ENCODE measurements at places on chromosomes 11 and 22. TPM values are rescaled to one million over a fixed set of nuclear protein-coding genes. Genes with fewer than 3 reads are reported as not detected.
A peak's percentile ranks its signal among the peaks of the same experiment; 100 is the strongest.

Gene IFITM1
- 544 TPM for total RNA-seq

GRCh38 chr11:108307751-108308150 is 84.9 kb downstream of the ATM start:
- no peaks in the 10 kb centered on the region for H3K27me3 ChIP-seq
- DNase-seq = no peak
- no peak overlapping the region for H3K4me3 ChIP-seq

- peak overlapping the region; percentile 96 for H3K27ac ChIP-seq
- H3K36me3 ChIP-seq = peaks cover 22% of the 10 kb centered on the region
- peaks cover 51% of the 10 kb centered on the region for H3K27me3 ChIP-seq
- H3K4me3 ChIP-seq = peak overlapping the region; percentile 43
- peak; percentile 66 for DNase-seq
These were observed 14.7 kb upstream of the MFRP start for GRCh38 chr11:119361056-119361787.

Gene C1QTNF4
- 9.5 TPM for total RNA-seq

Gene P2RY6
- total RNA-seq = 0.16 TPM

- H3K4me3 ChIP-seq = no peak overlapping the region
- peak; percentile 76 for DNase-seq
- H3K36me3 ChIP-seq = no peaks in the 10 kb centered on the region
- no peak overlapping the region for H3K27ac ChIP-seq
- H3K4me1 ChIP-seq = no peaks in the 10 kb centered on the region
These were observed 7.3 kb downstream of the CABP7 start for GRCh38 chr22:29727131-29727523.

GRCh38 chr11:123255909-123256308 is 60.9 kb upstream of the CLMP start:
- peaks cover 32% of the 10 kb centered on the region for H3K27me3 ChIP-seq
- peaks cover 23% of the 10 kb centered on the region for H3K36me3 ChIP-seq
- H3K27ac ChIP-seq = no peak overlapping the region
- DNase-seq = peak; percentile 25
- H3K4me3 ChIP-seq = no peak overlapping the region

DNA sequence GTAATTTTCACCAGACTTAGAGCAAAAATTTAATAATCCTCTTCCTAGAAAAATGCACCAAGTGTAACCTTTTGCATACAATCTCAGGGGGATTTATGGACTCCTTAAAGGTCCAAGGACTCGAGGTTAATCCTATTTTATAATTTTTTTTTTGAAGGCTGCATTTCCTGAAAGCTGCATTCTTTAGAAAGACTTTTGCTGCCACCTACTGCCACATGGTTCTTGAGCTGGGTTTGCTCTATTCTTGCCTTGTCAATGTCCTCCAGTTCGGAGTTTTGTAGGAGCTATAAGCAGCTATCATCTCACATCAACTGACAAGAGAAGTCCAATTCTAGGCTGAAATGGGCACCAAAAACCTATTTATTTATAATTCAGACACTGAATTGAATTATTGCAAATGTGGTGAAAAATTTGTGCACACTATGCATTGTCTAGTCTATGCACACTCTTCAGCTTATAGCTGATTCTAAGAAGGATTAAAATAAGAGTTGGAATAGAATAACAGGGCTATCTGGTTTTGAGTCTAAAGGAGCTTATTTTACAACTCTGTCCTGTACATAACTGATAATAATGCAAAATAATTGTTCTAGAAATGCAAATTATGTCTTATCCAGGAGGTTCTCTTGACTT is 31.3 kb downstream of the TRAF6 start:
- H3K27me3 ChIP-seq = peaks cover 9% of the 10 kb centered on the region
- DNase-seq = no peak
- H3K4me1 ChIP-seq = no peaks in the 10 kb centered on the region

GRCh38 chr11:123800036-123800435 is 6.1 kb downstream of the OR6M1 start:
- H3K27ac ChIP-seq = no peak overlapping the region
- peaks cover 11% of the 10 kb centered on the region for H3K36me3 ChIP-seq
- DNase-seq = no peak
- H3K4me1 ChIP-seq = peaks cover 31% of the 10 kb centered on the region
- no peak overlapping the region for H3K4me3 ChIP-seq
- peaks cover 2% of the 10 kb centered on the region for H3K27me3 ChIP-seq

DNA sequence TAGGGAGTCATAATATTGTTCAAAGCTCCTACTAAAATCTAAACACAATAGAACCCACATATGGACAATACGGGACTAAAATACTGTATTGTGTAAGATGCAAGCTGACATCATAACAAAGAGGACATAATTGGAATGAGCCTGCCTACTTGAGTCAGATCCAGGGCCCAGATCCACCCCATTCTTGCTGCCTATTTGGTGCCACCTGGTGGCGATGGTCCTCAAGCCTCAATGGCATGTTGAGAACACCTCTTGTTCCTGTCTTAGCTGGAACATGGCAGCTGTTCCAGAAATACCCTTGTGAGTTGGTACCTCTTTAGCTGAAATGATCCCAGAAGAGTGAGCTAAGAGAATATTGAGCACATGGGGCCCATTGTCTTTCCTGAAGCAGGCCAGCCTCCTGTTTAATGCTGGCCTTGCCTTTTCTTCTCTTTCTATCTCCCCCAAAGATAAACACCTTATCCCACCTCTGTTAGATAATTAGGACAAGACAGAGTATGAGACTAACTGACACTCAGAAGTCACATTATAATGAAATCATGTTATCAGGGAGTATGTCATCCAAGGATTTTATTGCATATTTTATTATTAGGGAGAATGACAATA is 680.9 kb upstream of the ANO5 start:
- peak; percentile 88 for DNase-seq
- H3K4me1 ChIP-seq = no peaks in the 10 kb centered on the region
- no peaks in the 10 kb centered on the region for H3K27me3 ChIP-seq
- no peaks in the 10 kb centered on the region for H3K36me3 ChIP-seq
- no peak overlapping the region for H3K4me3 ChIP-seq

DNA sequence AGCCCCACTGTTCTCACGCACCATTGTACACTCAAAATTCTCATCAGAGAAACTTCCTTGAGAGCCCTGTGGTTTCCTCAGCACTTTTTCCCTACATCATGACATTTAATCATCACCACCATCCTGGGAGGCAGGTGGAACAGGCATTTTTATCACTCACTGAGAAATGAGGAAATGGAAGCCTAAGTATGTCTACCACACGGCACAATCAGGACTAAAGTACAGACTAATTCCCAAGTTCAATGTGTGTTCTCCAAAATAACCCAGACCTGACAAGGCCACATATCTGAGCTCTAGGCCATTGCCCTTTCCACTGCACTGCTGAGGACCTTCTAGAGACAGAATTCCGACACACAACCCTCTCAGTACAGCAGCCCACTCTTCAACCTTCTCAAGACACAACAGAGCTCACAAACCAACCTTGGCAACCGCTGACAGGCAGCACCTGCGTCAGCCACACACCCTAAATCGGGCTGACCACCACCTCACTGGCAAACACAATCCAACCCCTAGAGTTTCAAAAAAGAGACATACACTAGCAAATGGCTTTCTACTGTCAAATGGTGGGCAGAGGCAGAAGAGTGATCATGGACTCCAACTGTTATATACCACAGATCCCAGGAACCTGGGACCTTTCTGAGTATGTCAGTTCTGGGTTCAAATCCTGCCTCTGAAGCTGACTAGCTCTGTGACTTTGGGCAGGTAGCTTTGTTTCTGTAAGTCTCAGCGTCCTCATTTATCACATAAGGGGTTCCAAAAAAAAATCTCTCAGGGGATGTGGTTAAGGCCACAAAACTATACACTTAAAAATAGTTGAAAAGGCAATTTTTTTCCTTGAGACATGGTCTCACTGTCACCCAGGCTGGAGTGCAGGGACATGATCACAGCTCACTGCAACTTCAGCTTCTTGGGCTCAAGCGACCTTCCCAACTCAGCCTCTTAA is 16.3 kb downstream of the SMCO4 start:
- peaks cover 14% of the 10 kb centered on the region for H3K36me3 ChIP-seq
- no peak overlapping the region for H3K4me3 ChIP-seq

- peak overlapping the region; percentile 79 for H3K27ac ChIP-seq
- peaks cover 39% of the 10 kb centered on the region for H3K36me3 ChIP-seq
- no peak overlapping the region for H3K4me3 ChIP-seq
- no peaks in the 10 kb centered on the region for H3K4me1 ChIP-seq
- no peaks in the 10 kb centered on the region for H3K27me3 ChIP-seq
- DNase-seq = no peak
These were observed 28.0 kb downstream of the CHID1 start for GRCh38 chr11:882596-882995.

Gene LDHAL6A
- total RNA-seq = not detected

- no peak overlapping the region for H3K4me3 ChIP-seq
- peaks cover 7% of the 10 kb centered on the region for H3K27me3 ChIP-seq
These were observed 383.1 kb upstream of the CADM1 start for GRCh38 chr11:115887316-115887715.

- H3K4me3 ChIP-seq = no peak overlapping the region
- DNase-seq = no peak
- peaks cover 11% of the 10 kb centered on the region for H3K27me3 ChIP-seq
- H3K4me1 ChIP-seq = peaks cover 10% of the 10 kb centered on the region
- H3K27ac ChIP-seq = peak overlapping the region; percentile 21
- peaks cover 8% of the 10 kb centered on the region for H3K36me3 ChIP-seq
These were observed 4.6 kb downstream of the CARD10 start for GRCh38 chr22:37514526-37515051.

GRCh38 chr22:49937758-49938564 is 19.5 kb downstream of the CRELD2 start:
- H3K4me1 ChIP-seq = peaks cover 4% of the 10 kb centered on the region

DNA sequence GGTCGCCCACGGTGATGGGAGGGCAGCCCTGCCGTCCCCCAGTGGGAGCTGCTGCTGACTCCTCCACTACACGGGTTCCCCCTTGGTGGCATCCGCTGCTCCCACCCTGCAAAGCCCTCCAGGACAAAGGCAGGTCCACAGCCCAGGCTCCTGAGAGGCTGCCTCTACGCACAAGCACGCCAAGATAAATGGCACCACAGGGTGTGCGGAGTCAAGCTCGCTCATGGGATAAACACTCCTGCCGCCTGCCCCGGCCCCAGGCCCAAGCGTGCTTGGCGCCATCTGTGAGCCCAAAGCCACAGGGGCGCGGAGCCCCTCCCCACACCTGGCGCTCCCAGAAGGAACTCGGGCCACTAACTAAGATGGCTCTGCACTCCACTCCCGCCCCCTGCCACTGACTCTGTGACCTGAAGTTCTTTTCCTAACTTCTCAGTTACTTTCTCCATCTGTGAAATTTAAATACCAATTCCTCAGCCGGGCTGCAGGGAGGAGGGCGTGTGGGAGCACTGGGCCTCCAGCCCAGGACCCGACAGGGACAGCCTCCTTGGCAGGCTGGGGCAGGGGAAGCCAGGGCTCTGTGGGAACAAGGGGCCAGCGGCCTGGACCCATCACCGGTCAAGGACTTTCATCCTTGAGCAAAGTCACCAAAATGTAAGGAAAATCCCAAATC is 14.9 kb downstream of the EHD1 start:
- peaks cover 17% of the 10 kb centered on the region for H3K4me1 ChIP-seq
- H3K36me3 ChIP-seq = no peaks in the 10 kb centered on the region
- H3K27ac ChIP-seq = peak overlapping the region; percentile 65
- H3K4me3 ChIP-seq = no peak overlapping the region
- no peak for DNase-seq

DNA sequence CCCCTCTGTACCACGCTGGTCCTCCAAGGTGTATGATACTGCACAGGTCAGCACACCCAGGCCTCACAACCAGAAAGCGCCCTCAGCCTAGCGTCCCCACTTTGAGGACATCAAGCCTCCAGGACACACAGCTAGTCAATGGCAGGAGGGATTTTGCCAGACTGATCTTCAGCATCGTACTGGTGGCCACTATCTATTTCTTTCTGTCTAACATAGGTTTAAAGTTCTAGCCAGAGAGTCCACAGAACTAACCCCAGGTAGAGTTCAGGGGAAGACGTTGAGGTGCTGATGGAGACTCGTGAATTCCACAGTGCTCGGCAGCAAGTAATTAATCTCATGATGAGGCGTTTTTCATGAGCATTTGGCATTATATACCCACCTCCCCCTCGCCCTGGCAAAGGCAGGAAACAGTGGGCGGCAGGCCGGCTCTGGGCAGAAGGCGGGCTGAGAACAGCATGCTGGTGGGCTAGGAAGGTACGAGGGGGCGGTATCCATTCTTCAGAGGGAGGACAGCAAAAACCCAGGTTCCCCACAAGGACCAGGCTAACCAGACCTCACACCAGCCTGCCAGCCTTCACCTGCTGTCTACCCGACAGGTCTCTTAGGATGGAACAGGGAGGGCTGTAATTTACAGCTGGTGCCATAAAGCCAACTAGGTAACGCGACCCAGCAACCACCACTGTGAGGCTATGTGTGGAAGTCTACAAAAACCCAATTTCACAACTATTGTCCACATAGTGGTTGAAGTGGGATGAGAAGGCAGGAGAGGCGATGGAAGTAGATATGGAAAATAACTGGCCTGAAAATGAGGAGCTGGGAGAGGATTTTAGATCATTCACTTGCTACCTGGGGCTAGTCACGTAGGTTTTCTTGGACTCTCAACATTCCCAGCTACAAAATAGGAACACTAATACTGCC is 18.5 kb downstream of the MYH9 start:
- no peak for DNase-seq
- peaks cover 6% of the 10 kb centered on the region for H3K36me3 ChIP-seq
- peak overlapping the region; percentile 99 for H3K27ac ChIP-seq
- no peaks in the 10 kb centered on the region for H3K27me3 ChIP-seq
- peak overlapping the region; percentile 22 for H3K4me3 ChIP-seq

- H3K27ac ChIP-seq = peak overlapping the region; percentile 28
- peaks cover 49% of the 10 kb centered on the region for H3K4me1 ChIP-seq
- H3K36me3 ChIP-seq = no peaks in the 10 kb centered on the region
These were observed 16.8 kb downstream of the FZD4 start for GRCh38 chr11:86938203-86938899.

Gene DNAJC4
- 27.1 TPM for total RNA-seq

Gene TIGD3
- 1.9 TPM for total RNA-seq

Gene WEE1
- 91.3 TPM for total RNA-seq

- H3K27me3 ChIP-seq = no peaks in the 10 kb centered on the region
- no peaks in the 10 kb centered on the region for H3K36me3 ChIP-seq
- 0 out of 2 replicates have a peak overlapping the region, but pooled peaks have one; percentile 12 for H3K27ac ChIP-seq
These were observed 8.3 kb downstream of the GAL3ST1 start for GRCh38 chr22:30566125-30566524.

DNA sequence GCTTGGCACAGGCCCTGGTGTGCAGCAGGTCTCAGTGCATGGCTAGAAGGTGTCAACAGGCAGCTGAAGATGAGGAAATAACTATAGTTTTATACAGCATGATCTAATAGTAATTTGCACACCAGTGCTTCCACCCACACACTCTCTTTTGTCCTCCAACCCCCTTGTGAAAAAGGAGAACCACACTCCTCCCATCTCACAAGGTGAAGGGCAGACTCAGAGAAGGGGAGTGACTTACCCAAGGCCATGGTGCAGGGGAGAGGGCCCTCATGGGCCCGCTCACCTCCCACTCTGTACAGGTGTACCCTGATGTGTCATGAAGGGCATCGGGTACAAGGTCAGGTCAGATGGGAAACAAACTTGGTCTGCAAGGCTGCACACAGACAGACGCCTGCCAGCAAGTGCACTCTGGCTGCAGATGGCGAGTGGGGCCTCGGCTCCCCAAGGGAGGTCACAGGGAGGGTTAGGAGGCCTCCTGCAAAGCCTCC is 53.4 kb downstream of the DGCR2 start:
- H3K4me3 ChIP-seq = no peak overlapping the region
- peaks cover 43% of the 10 kb centered on the region for H3K36me3 ChIP-seq
- no peaks in the 10 kb centered on the region for H3K4me1 ChIP-seq
- H3K27ac ChIP-seq = peak overlapping the region; percentile 63

- peak within 1 kb of the TSS; percentile 89 for H3K4me3 ChIP-seq
- peaks cover 30% of the 10 kb centered on the region for H3K4me1 ChIP-seq
- peaks cover 15% of the 10 kb centered on the region for H3K36me3 ChIP-seq
- H3K27ac ChIP-seq = peak within 1 kb of the TSS; percentile 98
- H3K27me3 ChIP-seq = no peaks in the 10 kb centered on the region
These were observed at the start of gene SMARCB1 for GRCh38 chr22:23786752-23787599. Gene SMARCB1, plus strand, starts transcription at chr22:23786966. Its CDS starts 204 bp downstream, at chr22:23787170.

Gene KCNK4
- total RNA-seq = 0.25 TPM

Data from WTC11 (cell line).